ENCODE measurements at places on chromosomes 3 and 15.

- DNase-seq, result no peak
Observed at GRCh38 chr3:98406034-98406433, 15.6 kb downstream of the OR5K3 start.

DNA sequence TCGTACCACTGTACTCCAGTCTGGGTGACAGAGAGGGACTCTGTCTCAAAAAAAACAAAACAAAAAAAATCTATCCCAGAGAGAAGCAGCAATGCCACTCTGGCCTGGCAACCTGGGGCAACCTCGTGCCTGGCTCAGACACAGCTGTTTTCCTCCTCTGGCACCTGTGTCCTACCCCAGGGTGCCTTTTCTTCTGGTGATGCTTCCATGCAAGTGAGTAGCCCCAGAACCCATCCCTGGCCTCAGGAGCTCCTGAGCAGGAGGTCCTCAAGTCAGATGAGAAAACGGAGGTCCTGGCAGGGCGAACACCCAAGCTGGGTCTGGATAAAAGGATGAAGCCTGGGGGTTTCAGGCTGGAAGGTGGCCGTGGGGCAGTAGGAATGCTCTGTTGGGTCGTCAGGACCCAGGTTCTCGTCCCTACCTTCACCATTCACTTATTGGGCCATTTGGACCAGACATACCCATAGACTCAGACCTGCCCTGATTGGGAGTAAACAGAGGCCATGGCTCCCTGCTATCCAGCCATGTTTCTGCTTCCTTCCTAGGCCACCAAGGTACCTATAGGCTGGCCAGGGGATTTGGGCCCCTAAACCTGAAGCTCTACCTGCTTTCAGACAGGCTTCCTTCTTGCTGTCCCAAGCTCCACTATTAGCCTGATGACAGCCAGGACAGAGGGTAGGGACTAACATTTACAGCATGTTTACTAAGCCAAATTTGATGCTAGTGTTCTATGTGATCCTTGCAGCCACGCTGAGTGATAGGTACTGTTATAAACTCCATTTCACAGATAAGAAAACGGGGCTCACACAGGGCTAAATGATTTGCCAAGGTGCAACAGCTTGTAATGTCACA, 102.2 kb downstream of the DAPK2 start:
- DNase-seq, result no peak

DNA sequence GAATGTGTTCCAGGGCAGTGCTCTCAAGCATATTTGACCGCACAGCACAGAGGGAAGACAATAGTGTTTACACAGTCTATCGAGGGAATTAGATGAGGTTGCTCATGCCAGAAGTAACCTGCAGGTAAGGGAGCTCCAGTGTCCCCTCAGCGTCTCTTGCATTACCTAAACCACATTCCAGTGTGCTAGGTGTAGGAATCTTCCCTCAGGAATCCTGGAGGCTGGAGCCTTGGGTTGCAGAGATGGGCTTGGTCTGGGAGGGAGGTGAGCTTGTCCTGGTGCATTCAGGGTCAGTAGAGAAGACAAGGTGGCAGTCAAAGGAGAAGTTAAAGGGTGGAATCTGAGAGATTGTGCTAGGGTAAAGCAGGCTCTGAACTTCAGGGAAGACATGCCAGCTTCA, 56.3 kb downstream of the SOX14 start:
- no peak for DNase-seq

- DNase-seq, result no peak
Observed at GRCh38 chr3:71722693-71723092, 2.5 kb downstream of the EIF4E3 start.

DNA sequence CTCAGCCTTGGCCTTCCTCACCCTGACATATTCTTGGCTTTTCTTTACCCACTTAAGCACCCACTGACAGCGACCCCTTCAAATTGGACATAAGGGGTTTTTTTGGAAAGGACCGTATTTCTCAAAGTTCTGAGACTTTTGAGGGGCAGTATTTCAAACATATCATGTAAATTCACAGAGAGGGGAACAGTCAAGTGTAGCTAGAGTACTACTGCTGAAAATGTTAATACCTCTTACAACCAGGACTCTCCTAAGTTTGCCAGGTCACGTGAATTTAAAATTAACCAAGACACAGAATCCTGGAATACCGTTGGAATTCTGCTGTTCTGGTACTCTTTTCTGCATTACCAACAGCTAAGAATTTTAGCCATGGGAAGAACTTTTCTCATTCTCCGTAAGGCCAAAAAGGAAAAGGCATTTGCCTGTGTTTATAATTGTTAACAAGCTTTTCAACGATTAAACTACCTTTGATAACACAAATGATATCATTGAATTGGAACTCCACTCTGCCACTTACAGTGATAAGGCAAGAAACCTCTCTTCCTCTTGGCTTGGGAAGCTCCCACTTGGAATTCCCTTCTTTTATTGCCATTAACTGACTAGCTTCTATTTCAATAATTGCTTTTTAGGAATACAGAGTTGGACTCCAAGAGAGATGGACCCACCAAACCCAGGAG, 597 bp upstream of the GBE1 start:
- no peak for DNase-seq

DNA sequence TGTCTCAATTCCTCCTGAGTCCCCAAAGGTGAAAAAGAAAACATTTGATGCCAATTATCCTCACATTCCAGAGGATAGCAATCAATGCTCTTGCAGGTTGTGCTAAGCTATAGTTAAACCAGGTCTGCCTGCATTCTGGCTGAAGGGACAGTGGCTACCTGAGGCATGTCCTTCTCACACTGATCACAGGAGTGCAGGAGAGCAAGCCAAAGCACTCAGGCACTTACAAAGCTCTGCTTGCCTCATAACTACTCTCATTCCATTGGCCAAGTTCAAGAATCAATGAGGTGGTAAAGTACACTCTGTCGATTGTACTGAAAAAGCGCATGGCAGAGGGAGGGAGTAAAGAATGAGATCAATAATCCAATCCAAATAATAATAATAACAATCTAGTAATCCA, 342.0 kb upstream of the PPP2R3A start:
- DNase-seq, result no peak

GRCh38 chr3:150762662-150763121, 277 bp downstream of the SIAH2 start:
- no peak for DNase-seq

GRCh38 chr3:39065197-39065596, 13.4 kb downstream of the WDR48 start:
- no peak for DNase-seq

GRCh38 chr15:95457520-95457919, 873.0 kb upstream of the NR2F2 start:
- DNase-seq, result peak; percentile 57

GRCh38 chr15:75109021-75109735, 85.8 kb downstream of the PPCDC start:
- peak; percentile 25 for DNase-seq

DNA sequence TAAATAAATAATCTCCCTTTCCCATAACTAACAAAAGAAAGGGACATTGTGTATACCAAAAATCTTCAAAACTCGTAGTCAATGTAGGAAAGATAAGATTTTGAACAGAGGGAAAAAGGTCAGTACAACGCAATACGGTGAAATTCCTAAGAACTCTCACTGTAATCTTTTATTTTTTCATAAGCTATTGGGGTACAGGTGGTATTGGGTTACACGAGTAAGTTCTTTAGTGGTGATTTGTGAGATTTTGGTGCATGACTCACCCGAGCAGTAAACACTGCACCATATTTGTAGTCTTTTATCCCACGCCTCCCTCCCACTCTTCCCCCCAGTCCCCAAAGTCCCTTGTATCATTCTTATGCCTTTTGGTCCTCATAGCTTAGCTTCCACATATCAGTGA, 718.0 kb downstream of the TBL1XR1 start:
- DNase-seq, result no peak

DNA sequence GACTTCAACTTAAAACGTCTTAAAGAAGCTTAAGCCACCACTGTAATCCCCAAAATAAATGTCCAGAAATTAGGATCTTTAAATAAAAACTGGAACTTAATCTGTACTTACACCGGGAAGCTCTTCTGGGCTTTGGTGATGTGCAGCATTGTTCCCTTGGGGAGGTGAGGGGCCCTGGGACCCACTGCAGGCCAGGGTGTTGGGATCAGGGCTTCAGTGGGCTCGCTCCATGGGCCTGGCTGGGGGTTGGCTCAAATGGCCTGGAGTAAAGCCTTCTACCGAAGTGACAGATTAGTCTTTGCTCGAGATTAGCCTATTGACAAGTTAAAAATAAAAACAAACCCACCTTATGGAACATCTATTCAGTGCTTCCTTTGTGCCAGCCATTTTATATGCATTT, 6.1 kb upstream of the RNU6-1 start:
- no peak for DNase-seq

DNA sequence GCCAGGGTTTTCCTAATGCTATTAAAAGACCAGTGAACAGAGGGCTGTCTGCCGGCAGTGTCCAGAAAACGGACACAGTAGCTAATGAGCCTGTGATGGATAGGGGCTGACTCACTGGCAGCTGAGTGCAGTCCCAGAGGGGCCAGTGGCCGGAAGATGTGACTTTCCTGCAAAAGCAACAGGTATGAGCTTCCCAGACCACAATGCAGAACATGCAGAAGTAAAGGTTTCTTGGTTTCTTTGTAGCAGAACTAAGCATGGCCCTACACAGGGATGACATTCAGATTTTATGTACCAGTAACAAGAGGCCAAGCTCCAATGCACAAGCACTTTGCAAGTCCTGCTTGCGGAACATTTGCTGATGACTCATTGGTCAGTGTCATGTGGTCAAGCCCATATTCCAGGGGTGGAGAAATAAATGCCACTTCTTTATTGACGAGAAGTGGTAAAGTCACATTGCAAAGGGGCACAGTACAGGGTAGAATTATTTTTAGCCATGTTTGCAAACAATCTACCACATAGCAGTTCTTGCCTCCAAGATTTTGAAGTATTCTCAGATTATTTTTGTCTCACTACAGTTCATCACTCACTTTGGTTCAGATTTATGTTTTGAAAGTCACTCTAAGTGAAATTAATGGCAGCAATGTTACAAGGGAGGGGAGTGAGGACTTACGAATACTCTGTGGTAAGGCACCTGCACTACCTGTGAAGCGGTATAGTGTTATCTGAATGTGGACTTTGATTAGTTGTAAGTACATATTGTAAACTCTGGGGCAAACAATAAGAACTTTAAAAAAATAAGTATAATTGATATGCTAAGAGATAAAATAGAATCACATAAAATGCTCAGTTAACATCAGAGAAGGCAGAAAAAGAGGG, 263.3 kb downstream of the ABHD5 start:
- no peak for DNase-seq

GRCh38 chr15:28190391-28191174, 91.5 kb upstream of the OCA2 start:
- no peak for DNase-seq

DNA sequence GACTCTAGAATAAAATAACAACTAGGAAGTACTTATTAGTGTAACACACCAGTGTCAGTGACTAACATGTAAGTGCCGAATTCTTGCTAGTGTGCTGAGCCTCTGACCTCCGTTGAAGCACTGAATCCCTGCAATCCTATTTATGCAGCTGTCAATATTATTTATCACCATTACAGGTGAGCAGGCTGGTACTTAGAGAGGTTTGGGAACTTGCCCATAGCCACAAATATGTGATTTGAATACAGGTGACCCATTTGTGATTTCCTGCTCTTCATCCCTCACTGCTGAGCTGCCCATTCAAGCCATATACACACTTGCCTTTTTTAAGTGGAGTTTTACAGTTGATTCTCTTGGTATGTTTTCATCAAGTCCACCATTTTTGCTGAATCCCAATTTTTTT, 12.2 kb downstream of the EIF4E3 start:
- no peak for DNase-seq

- DNase-seq, result no peak
Observed at GRCh38 chr3:61300006-61300380, 48.7 kb upstream of the FHIT start.

GRCh38 chr3:59425942-59426341, 376.1 kb upstream of the CFAP20DC start:
- no peak for DNase-seq

- no peak for DNase-seq
Observed at GRCh38 chr3:197024881-197025735, 4.5 kb downstream of the MELTF start.

DNA sequence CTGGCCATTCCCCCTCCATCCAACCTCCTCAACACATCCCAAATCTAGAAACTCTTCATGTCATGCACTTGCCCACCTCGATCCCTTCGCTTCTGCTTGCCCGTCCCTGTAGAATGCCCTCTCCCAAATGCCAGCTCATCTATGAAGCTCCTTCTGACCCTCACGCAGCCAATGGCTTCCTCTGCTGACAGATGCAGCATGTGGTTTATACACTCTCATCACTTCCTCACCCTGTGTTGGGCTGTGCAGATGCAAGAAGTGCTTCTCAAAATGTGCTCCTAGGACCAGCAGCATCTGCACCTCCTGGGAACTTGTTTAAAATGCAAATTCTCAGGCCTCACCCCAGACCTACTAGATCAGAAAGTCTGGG, 51.7 kb downstream of the SEMA5B start:
- no peak for DNase-seq

GRCh38 chr3:143648708-143649107, 199.6 kb downstream of the SLC9A9 start:
- no peak for DNase-seq

GRCh38 chr15:72033711-72034110, 84.2 kb downstream of the MYO9A start:
- DNase-seq, result no peak

DNA sequence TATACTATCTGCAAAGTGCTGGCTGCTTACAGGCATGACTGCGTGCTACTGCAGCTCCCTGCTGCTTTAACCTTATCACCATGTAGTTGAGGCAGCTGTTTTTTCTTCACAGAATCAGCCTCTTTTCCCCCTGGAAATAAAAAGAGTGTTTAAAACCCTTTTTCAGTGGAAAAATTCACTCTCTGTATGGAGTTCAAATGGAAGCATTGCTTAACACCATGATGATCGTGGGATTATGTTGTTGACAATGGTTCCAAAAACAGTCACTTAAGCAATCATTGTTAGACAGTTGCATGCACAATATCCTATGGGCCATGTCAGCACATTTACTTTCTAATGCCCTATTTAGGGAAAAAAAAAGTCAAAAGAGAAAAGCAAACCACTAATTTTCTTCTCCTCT, 536.4 kb downstream of the UNC13C start:
- no peak for DNase-seq

DNA sequence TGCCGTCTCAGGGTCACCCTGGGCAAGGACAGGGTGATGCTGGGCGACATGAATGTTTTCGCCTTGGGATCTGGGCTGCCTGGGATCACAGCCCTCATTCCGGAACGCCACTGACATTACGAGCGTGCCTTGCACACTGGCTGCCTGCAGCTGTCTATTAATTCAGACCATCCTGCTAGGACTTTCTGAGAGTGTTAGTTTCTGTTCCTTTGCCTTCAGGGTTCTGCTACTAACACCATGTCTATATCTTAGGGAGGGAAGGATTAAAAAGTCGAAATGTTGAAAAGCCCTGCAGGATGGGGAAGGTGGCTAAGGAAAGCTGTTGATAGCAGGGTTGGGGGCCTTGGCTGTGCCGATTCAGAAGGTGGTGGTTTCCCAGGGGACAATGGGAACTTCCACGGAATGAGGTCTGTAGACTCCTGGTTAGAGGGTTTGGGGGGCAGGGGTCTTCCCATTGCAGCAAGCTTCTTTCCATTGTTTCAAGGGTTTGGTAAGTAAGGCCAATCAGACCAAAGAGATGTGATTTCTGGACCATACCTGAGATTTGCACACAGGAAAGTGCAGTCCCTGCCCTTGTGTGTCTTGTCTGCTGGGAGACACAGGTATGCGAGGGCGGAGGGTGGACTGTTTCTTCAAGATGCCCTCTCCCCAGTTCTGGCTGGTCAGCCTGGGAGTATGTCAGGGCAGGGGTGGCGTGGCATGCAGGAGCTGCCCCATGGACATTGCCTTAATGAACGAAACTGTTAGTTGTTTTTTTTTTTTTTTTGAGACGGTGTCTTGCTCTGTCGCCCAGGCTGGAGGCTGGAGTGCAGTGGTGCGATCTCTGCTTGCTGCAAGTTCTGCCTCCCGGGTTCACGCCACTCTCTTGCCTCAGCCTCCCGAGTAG, 50.9 kb downstream of the RGMA start:
- DNase-seq, result peak; percentile 19

Measured in right hindlimb (tissue), 1 donor.